Memory B cell (primary cell): ENCODE measurements at places on chromosomes 12 and 14.

DNA sequence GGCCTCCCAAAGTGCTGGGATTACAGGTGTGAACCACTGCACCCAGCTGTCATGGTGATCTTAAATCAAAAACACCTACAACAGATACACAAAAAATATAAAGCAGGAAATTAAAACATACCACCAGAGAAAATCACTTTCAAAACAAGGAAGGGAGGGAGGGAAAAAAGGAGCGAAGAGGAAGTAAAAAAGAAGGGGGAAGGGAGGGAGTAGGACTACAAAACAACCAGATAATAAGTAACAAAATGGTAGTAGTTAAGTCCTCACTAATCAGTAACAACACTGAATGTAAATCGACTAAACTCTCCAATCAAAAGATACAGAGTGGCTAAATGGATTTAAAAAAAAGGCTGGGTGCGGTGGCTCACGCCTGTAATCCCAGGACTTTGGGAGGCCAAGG lies 89.0 kb downstream of the SH2B3 start:
- DNase-seq, result no peak

DNA sequence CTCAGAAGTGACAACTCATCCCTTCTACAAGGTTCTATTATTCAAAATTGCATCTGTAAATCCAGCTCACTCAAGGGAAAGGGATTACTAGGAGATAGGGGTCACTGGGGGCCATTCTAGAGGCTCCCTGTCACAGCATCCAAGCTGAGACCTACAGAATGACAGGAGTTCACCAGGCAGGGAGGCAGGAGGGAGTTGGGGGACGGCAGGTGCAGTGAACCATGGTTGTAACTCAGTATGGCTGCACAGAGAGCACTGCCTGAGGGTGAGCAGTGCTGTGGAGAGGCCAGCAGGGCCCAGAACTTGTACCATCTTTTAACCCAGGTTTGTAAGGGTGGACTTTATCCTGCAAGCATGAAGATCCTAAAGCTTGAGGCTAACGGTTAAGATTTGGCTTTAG lies 37.9 kb upstream of the SINHCAF start:
- no peak for DNase-seq

DNA sequence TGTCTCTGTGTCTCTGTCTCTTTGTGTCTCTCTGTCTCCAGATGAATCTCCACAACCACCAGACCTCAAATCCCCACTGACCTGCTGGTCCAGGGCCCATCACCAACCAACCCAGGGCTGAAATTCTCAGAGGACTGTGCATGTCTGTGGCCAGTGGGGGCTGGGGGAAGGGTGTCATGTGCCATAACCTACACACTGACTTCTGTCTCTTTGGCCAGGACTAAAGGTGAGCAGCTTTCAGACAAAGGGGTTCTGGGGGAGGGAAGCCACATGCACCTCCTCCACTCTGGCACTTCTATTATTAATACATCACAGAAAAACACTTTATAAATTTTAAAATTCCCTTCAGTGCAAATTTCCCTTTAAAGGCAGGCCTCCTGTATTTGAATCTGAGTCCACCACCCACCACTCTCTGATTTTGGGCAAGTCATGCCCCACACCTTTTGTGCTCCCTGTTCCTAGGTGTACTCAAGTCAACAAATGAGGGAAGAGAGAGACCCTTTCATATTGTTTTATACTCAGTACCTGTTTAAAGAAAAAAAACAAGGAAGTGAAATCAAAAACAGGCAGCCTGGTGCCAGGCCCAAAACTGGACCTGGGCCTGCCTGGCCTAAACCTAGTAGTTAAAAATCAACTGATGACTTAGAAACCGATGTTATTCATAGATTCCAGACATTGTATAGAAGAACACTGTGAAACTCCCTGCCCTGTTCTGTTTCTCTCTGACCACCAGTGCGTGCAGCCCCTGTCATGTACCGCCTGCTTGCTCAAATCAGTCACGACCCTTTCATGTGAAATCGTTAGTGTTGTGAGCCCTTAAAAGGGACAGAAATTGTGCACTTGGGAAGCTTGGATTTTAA lies 80.2 kb downstream of the TUNAR start:
- DNase-seq, result no peak

GRCh38 chr14:88188745-88189416 lies 134.2 kb downstream of the KCNK10 start:
- DNase-seq, result no peak

- DNase-seq, result no peak
These were observed 44.7 kb upstream of the KCNJ8 start for GRCh38 chr12:21819236-21819635.

DNA sequence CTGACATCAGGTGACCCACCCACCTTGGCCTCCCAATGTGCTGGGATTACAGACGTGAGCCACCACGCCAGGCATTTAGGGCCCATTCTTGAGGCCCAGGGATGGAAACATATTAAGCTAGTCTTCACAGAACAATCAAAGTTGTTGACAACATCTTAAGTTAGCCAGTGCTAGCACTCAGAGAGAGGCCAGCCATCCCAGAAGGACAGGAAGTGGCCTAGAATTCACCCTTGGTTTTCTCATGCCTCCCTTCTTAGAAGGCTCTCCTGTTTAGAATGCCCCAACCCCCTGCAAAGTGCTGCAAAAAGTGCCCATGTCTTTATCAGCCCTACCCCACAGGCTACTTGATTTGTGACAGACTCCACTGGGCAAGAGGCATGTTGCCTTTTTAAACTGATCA lies 12.1 kb upstream of the OR6J1 start:
- no peak for DNase-seq

DNA sequence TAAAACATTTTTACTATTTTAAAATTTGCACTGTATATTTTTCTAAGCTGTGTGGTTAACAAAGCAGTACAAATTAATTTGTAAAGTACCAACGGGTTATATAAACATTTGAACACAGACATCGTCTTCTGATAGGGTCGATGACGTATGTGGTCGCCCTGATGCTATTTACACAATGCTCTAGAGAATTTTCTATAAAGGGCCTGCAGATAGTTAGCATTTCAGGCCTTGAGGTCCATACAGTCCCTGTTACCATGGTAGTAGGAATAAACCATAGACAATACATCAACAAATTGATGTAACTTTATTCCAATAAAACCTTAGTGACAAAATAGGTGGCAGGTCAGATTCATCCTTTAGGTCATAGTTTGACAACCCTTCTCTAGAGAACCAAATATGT lies 25.7 kb upstream of the PDZRN4 start:
- no peak for DNase-seq

DNA sequence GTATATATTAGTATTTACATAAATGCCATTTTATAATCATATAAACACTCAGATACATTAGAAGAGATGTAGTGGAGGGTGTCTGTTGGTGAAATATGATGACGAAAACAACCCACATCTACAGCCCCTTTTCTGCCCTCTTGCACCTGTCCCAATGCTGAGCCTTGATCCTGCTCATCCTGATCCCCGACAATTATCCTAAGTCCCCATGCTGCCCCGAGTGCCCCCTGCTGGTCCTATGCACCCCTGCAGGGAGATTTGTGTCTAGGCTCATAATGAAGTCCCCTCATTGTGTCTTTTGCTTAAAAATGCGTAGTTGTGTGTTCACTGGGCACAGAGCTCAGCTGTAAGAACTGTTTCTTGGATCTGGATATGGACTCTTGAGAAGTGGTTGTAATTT lies 554.5 kb downstream of the TMEM121 start:
- no peak for DNase-seq

GRCh38 chr12:15131431-15131830 lies 89.8 kb downstream of the RERG start:
- DNase-seq, result no peak

DNA sequence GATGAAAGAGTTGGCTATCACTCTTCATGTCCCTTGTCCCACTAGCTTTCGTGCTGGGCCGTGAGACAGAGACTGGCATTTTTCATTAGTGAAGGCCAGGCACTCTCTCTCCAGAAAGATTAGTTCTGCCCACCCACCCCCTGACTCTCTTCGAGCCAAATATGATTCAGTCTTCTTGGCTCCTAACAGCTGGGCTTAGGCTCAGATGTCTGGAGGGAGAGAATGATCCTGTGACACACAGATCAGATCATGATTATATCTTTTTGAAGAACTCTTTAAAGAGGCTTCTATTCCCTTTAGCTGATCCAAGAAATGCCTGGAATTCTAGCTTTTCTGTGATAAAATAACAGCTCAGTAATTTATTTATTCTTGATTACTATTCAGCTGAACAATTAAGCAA lies 5.2 kb upstream of the GNG2 start:
- no peak for DNase-seq

- no peak for DNase-seq
These were observed 38.9 kb upstream of the CIT start for GRCh38 chr12:119915894-119916510.

DNA sequence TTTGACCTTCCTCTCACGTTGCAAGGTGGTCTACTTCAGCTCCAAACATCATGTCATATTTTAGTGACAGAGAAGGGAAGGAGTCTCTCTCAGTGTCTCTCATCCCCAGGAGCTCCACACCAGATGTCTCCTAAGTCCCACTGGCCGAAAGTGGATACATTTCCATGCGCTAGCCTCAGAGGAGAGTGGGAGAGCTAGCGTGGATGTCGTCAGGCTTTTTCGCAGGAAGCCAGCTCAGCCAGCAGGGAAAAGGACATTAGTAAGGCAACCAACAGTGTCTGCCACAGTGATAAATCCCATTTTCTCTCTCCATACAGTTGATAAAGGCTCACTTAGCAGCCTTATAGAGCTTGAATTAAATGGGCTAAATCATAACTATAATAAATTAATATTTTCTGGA lies 155.7 kb downstream of the PELI2 start:
- no peak for DNase-seq

DNA sequence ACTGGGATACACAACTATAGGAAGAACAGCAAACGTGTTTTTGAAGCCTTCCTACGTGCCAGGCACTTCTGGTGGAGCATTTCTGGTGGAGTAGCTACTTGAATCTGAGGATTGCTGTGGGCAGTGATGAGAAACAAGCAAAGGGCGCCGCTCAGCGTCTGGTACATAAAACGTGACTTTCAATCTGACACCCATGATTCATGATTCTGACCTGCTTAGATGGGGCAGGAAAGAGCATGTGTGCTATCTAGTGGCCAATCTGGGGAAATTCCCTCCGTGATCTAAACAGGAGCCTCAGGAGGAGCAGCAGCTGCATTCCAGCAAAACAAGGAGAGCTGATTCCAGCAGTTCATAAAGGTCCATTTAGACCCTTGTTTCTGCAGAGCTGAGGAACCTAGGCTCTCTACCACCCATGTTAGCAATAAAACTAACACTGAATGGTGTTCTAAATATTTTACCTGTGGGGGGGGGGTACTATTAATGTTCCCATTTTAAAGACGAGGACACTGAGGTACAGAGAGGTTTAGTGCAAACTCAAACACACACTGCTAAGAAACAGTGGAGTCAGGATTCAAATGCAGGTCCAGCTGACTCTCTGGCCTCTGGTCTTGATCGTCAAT lies 37.8 kb downstream of the PAH start:
- no peak for DNase-seq

GRCh38 chr14:21405097-21405496 lies 21.3 kb upstream of the SUPT16H start:
- DNase-seq, result no peak

GRCh38 chr12:64007853-64008252 lies 163.4 kb downstream of the SRGAP1 start:
- no peak for DNase-seq

DNA sequence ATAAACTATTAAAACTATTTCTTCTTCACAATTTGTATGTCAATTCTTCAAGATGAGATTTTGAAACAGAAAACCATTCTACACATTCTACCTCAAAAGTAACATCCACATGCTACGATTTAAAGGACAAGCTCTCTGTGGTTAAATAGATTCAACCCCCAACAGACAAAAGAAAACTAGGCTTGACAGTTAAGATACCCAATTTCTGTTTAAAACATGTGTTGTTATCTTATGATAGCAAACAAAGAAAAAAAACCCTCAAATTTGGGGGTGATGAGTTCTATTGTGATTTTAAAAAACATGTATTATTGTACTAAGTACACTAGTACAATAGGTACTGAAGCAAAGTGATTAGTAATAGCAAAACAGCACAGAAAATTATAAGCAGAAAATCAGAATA lies 33.8 kb downstream of the ATF7 start:
- DNase-seq, result no peak

- DNase-seq, result no peak
These were observed 40.3 kb upstream of the ANKS1B start for GRCh38 chr12:100024974-100025555.
